ENCODE measurements at places on chromosomes 3 and 15. TPM values are rescaled to one million over a fixed set of nuclear protein-coding genes. Genes with fewer than 3 reads are reported as not detected.

GOLGA8T gene
- total RNA-seq, result not detected

C3orf49 gene
- not detected for total RNA-seq

DNA sequence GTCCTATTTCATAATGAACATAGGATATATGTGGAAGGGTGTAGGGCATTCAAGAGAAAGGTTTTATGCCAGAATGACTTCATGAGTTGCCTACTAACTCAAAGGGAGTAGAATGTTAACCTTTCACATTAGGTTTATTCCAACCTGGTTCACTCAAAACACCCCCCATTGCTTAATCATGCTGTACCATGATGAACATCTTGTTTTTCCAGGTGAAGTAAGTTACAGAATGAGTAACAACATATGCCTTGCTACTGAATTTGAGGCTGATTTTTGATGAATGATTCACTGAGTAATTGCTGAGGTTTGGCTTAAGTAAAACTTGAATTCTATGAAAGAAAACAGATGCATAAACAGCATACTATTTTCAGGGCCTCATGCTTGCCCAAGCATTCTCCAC lies 5.9 kb upstream of the CLDN16 start:
- H3K36me3 ChIP-seq, result no peaks in the 10 kb centered on the region
- no peaks in the 10 kb centered on the region for H3K27me3 ChIP-seq
- DNase-seq, result no peak
- no peak overlapping the region for H3K27ac ChIP-seq

DNA sequence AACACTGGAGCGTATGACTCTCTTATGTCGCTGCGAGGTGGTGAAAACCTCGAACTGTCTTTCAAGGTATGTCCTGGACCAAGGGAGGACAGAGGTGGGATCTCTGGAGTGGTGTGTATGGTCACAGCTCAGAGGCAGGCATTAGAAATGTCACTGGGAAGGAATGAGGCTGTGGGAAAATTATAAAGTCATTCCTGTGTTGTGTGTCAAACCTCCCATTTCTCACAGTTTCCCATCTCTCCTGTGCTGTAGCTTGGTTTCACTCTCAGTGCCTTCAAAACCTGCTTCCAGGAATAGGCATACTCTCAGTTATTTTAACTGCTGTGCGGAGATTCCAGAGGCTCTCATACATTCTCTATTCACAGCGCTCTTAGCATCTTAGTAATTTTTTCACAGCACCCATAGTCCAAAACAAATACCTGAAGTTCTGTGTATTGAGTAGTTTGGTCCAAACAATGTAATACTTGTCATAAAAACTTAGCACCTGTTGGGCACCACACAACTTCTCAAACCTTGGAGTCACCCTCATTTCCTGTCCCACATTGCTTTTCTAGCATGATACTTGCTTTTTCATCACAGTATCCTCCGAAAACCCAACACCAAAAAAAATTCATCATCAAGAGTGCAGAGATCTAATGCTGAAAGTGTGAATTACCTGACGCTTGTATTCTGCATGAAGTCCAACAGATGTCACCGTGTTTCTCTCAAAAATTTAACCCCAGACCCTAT lies 36.9 kb downstream of the GALNT15 start:
- H3K36me3 ChIP-seq, result no peaks in the 10 kb centered on the region
- DNase-seq, result no peak
- H3K27me3 ChIP-seq, result peaks cover 4% of the 10 kb centered on the region
- peaks cover 7% of the 10 kb centered on the region for H3K4me1 ChIP-seq

- H3K27ac ChIP-seq, result no peak overlapping the region
- no peaks in the 10 kb centered on the region for H3K27me3 ChIP-seq
- H3K4me3 ChIP-seq, result no peak overlapping the region
- no peaks in the 10 kb centered on the region for H3K4me1 ChIP-seq
Measured at GRCh38 chr3:103847081-103848062, 1412.6 kb downstream of the ZPLD1 start.

ZSCAN29 gene
- total RNA-seq, result 29.4 TPM

DNA sequence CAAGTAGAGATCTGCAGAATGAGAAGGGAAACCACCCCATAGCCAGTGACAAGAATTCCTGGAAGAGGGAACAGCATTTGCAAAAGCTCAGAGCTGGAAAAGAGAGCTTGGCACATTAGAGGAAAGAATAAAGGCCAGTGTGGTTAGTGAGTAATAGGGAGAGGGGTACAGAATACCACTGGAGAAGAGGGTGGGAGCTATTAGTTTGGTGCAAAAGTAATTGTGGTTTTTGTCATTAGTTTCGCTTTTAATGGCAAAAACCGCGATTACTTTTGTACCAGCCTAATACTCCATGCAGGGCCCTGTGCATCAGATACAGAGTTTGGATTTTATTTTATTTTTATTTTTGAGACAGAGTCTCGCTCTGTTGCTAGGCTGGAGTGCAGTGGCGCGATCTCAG lies 9.8 kb downstream of the SLC24A1 start:
- peaks cover 34% of the 10 kb centered on the region for H3K4me1 ChIP-seq
- DNase-seq, result no peak
- H3K36me3 ChIP-seq, result no peaks in the 10 kb centered on the region
- no peak overlapping the region for H3K4me3 ChIP-seq
- peaks cover 3% of the 10 kb centered on the region for H3K27me3 ChIP-seq
- no peak overlapping the region for H3K27ac ChIP-seq

DNA sequence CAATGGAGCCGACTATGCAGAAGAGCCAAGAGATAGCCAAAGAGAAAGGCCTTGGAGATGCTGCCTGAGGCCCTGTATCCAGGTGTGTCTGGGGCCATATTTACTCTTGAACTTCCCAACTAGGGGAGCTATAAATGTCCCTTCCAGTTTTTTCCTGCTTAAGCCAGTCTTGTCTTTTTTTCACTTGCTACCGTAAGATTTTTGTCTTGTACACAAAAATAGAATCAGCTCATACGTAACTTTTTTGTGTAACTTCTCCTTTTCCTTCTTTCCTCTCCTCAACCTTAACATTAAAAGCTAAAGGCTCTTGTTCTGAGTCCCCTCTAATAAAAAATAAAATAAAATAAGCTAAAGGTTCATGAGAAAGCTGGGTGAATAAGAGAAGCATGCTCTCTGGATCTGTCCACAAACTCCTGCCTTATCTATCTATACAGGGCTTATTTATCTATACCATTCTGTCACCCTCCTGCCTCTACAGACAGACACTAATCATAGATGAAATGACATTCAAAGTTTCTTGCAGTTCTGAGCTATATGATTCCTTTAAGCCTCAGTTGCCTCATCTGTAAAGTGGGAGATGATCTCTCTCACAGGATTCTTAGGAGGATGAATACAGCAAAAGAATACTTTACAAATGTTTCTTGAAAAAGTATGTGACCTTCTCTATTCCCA lies 4.6 kb downstream of the SUMF1 start:
- DNase-seq, result no peak
- no peaks in the 10 kb centered on the region for H3K27me3 ChIP-seq
- H3K27ac ChIP-seq, result no peak overlapping the region
- peaks cover 22% of the 10 kb centered on the region for H3K4me1 ChIP-seq
- no peaks in the 10 kb centered on the region for H3K36me3 ChIP-seq

- H3K4me3 ChIP-seq, result peak overlapping the region; percentile 66
- DNase-seq, result peak; percentile 79
- peaks cover 67% of the 10 kb centered on the region for H3K36me3 ChIP-seq
- H3K4me1 ChIP-seq, result peaks cover 99% of the 10 kb centered on the region
Measured at GRCh38 chr3:51681453-51681852, 10.4 kb downstream of the TEX264 start.

- peak overlapping the region; percentile 100 for H3K4me3 ChIP-seq
- H3K27ac ChIP-seq, result no peak overlapping the region
- H3K27me3 ChIP-seq, result peaks cover 2% of the 10 kb centered on the region
- H3K36me3 ChIP-seq, result peaks cover 18% of the 10 kb centered on the region
- peaks cover 38% of the 10 kb centered on the region for H3K4me1 ChIP-seq
Measured at GRCh38 chr3:124731760-124732159, 1.5 kb downstream of the UMPS start.

DNA sequence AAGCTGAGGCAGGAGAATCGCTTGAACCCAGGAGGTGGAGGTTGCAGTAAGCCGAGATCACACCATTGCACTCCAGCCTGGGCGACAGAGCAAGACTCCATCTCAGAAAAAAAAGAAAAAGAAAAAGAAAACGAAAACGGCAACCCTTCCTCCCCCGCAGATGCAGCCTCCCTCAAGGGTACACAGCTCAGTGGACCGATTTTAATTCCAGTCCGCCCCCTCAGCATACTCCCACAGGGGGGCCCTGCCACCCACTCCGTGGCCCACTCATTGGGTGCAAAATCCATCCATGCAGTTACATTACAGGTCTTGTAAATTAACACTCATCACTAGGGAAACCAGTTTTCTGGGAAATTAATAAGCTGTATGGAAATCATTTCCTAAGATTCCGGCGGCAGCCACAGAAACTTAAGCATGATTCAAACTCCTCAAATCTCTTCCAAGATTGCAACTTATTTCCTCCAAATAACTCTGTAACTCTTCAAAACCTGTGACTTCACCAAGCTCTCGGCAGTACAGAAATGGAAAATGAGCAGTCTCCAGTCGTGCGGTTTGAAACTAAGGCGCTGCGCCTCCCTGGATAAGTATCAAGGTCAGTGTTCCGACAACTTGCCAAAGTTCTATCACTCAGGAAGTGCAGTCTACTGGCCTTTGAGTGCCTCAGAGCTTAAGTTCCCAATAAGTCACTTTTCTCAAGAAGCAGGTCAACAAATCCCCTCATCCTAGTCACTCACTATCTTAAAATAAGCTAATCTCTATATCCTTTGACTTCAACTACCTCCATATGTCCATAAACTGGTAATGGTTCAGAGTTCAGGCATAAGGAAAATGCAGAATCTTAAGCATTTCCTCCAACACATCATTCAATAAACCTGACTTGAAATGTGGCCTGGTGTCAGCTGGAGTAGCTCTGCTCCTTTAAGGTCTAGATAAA lies 24.7 kb upstream of the KLHL6 start:
- no peak overlapping the region for H3K27ac ChIP-seq
- H3K27me3 ChIP-seq, result peaks cover 22% of the 10 kb centered on the region
- H3K4me1 ChIP-seq, result peaks cover 27% of the 10 kb centered on the region
- no peak overlapping the region for H3K4me3 ChIP-seq

DNA sequence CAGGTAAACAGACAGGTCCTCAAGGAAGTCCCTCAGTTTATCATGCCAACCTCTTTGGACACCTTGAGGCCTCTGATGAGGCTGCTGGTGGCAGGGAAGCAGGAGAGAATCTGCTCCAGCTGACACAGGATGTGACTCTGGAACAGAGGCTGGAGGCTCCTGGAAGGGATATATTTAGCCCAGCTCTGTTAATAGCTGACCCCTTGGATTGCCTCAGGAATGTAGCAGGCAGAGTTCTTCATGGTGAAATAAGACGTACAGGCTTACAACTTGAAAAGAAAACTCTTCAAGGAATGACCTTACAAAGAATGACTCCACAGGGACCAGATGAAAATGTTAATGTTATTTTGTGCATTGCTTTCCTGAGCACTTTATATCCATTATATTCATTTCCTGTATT lies 90.5 kb downstream of the AQP9 start:
- H3K4me3 ChIP-seq, result no peak overlapping the region
- DNase-seq, result no peak
- peaks cover 10% of the 10 kb centered on the region for H3K4me1 ChIP-seq
- peaks cover 24% of the 10 kb centered on the region for H3K27me3 ChIP-seq
- no peak overlapping the region for H3K27ac ChIP-seq
- H3K36me3 ChIP-seq, result no peaks in the 10 kb centered on the region

GRCh38 chr15:23403550-23403949 lies 43.5 kb downstream of the GOLGA6L2 start:
- H3K4me3 ChIP-seq, result no peak overlapping the region
- no peaks in the 10 kb centered on the region for H3K4me1 ChIP-seq
- H3K27ac ChIP-seq, result no peak overlapping the region

DNA sequence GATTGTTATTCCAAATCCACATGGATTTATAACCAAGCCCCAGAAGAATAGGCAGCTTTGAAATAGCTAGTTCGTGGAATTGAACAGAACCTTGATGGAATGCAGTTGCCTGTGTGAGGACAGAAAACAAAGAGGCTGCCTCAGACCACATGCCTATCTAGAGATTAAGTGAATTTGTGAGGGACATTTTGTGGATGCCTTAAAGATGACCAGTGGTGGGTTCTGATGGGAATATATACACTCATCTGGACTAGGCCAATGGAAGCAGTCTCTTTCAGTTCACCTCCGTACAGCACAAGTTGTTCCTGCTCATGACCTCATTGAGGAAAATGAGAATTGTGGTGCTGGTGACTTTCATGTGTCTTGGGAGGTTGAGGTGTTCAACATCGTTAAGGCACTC lies 63.2 kb upstream of the PYDC2 start:
- no peak overlapping the region for H3K4me3 ChIP-seq
- H3K4me1 ChIP-seq, result no peaks in the 10 kb centered on the region
- H3K36me3 ChIP-seq, result no peaks in the 10 kb centered on the region
- H3K27ac ChIP-seq, result no peak overlapping the region
- DNase-seq, result no peak
- no peaks in the 10 kb centered on the region for H3K27me3 ChIP-seq

- no peaks in the 10 kb centered on the region for H3K36me3 ChIP-seq
- no peak for DNase-seq
- no peaks in the 10 kb centered on the region for H3K27me3 ChIP-seq
- no peaks in the 10 kb centered on the region for H3K4me1 ChIP-seq
- H3K4me3 ChIP-seq, result no peak overlapping the region
Measured at GRCh38 chr3:34683851-34684250, 885.4 kb downstream of the PDCD6IP start.

DNA sequence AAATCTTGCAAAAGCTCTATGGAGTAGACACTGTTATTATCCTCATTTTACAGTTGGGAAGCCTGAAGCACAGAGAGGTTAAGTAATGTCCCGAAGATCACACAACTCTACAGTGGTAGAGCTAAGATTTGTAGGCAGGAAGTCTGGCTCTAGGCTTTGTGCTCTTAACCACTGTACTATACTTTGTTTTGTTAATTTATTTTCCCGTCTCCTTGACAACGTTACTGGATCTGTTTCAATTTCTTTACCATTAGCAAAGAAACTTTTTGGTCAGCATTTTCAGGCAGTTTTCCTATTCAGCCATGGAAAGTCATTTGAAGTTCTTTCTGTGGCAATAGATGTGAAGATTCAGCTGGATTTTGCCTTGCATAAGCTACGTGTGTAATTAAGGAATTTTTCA lies 51.7 kb downstream of the OTOL1 start:
- H3K36me3 ChIP-seq, result no peaks in the 10 kb centered on the region
- no peak overlapping the region for H3K27ac ChIP-seq
- no peaks in the 10 kb centered on the region for H3K27me3 ChIP-seq
- H3K4me3 ChIP-seq, result no peak overlapping the region

DNA sequence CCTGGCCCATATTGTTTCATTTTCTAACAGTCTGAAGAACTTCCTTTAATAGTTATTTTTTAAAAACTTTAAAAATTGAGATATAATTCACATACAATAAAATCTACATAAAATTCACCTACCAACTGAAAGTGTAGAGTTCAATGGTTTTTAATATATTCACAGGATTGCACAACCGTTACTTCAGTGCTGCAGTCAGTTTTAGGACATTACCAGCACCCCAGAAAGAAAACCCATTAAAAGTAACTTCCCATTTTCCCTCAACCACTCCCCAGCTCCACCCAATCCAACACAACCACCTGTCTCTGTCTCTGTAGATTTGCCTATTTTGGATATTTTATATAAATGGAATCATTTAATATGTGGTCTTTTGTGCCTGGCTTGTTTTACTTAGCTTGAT lies 29.6 kb downstream of the MGA start:
- H3K27me3 ChIP-seq, result no peaks in the 10 kb centered on the region
- H3K4me3 ChIP-seq, result no peak overlapping the region
- H3K36me3 ChIP-seq, result peaks cover 2% of the 10 kb centered on the region
- H3K4me1 ChIP-seq, result peaks cover 30% of the 10 kb centered on the region

XCR1 gene
- not detected for total RNA-seq

- H3K27me3 ChIP-seq, result no peaks in the 10 kb centered on the region
- no peaks in the 10 kb centered on the region for H3K4me1 ChIP-seq
- no peak for DNase-seq
- no peaks in the 10 kb centered on the region for H3K36me3 ChIP-seq
Measured at GRCh38 chr15:29538044-29538443, 268.4 kb upstream of the NSMCE3 start.

LDHAL6B gene
- not detected for total RNA-seq

Data from activated CD4-positive, alpha-beta memory T cell treated with anti-CD3 and anti-CD28 coated beads, Interleukin-2, amount 10 ng/mL, durations not matched to agents 7 days and 5 days (primary cell).